ENCODE measurements at places on chromosomes 11 and 22.

GRCh38 chr11:79059141-79059540 lies 381.7 kb downstream of the TENM4 start:
- no peak for DNase-seq

DNA sequence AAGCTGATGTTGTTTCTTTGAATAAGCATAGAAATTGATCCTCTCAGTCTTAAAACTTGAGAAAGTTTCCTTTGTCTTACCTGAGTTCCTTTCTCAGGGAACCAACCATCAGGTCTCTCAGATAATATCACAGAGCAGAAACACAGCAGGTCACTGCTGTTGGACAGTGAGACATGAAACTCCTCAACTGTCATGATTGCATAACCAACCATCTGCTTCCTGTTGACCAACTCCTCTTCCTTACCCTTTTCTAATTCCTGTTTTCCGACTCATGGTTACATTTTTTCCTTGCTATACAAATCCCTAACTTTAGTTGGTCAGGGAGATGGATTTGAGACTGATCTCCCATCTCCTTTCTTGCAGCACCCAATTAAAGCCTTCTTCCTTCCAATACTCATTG lies 845.3 kb downstream of the FAM181B start:
- DNase-seq = no peak

DNA sequence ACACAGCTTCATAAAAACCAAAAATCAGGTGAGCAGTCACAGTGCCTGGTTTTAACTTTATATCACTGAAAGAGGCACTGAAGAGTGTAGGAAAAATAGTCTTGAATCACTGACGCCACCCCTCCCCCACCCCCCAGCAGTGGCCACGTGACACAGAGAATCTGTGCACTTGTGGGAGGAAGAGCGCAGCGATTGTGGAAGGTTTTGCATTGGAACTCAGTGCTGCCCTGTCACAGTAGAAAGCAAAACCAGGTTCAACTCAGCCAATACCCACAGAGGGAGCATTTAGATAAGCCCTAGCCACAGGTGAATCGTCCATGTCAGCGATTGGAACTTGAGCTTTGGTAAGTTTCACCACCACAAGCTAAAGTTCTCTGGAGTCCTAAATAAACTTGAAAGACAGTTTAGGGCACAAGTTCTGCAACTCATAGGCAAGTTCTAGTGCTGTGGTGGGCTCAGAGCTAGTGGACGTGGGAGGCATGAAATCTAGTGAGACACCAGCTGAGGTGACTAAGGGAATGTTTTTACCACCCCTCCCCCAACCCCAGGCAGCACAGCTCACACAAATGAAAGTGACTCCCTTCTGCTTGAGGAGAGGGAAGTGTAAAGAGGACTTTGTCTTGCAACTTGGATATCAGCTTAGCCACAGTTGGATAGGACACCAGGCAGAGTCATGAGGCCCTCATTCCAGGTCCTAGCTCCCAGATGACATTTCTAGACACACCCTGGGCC lies 13.3 kb downstream of the OR52B2 start:
- DNase-seq = no peak

DNA sequence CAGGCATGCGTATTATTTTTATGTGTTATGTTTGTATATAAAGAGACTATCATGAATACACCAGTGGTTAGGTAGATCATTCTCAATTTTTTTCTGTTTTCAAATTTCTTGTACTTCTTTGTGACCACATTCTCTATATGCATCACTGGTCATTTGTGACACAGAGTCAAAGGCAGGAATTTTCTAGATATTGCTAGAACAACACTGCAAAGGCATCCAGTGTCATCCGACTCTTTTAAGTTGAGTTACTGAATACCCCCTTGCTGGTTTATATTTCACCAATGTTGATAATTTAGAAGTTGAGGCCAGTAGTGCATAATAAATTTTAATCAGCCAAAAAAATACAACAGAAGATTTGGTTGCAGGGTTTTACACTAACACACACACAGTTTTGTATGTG lies 351.8 kb downstream of the CASP12 start:
- no peak for DNase-seq

DNA sequence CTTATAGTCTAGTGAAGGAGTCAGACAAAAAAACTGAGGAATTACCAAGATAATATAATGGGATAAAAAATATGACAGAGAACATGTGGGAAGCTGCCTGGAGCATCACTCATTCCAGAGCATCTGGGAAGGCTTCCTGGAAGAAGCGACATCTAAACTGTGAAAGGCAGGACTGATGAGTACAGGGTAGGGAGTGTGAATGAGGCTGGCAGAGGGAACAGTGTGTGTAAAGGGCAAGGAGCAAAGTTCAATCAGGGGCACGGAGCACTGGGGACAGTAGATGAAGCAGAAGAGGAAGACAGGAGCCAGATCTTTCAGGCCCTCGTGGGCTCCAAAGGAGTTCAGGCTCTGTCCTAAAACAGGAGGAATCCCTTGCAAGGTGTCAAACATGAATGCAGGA lies 55.8 kb upstream of the PRDM11 start:
- DNase-seq = no peak

GRCh38 chr22:41050883-41051282 lies 41.5 kb upstream of the EP300 start:
- DNase-seq = no peak

DNA sequence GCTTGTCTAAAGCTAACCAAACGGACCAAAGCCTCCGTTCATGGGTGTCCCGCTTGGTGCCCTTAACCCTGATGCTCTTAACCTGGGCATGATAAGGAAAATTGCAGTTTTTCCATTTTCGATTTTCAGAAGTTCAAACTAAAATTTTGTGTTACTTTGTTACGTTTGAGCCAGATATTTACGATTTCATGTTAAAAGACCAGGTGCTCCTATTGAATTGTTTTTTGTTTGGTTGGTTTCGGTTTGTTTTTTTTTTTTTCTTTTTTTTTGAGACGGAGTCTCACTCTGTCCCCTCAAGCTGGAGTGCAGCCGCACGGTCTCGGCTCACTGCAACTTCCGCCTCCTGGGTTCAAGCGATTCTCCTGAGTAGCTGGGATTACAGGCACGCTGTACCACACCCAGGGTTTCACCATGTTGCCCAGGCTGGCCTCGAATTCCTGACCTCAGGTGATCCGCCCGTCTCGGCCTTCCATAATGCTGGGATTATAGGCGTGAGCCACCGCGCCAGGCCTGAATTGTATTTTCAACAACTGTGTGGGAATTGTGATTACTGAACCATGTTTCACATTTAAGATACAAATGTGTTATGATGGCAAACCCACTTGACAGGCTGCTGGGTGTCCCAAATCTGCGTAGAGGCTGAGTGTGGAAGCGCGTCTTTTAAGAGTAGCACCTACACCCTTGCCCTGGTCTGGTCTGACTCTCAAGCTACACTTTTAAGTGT lies 864 bp upstream of the USP28 start:
- DNase-seq = no peak

DNA sequence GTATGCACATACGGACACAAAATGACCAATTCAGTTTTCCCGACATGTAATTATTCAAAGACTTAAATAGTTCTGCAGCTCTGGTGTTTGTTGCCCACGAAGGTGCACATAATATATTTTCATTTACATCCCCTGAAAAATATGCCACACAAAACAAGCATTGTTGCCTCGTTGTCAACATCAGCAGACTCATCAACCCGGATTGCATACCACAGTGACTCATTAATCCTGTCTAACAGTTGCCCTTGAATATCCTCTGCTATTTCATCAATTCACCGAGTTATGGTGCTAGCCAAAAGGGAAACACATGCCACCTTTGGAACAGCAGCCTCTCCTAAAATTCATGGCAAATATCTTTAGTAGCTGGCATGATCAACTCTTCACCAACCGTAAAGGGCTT lies 582.2 kb downstream of the LRRC4C start:
- DNase-seq = no peak

DNA sequence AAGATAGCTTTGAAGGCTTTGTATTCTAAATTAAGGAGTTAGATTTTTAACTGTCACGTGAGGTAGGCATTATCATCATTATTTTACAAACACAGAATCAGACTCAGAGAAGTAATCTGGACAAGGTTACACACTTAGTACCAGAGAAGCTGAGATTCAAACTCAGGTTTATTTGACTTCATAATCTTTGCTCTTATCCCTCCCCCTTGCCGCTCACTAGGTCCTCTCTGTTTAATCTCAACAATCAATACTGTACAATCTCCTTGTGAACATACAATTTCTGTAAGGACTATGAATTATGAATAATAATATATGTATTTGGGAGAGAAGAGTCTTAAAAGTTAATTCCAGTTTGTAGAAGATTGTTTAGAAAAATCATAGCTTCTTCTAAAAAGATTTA lies 5.2 kb upstream of the DNAJB7 start:
- DNase-seq = no peak

- DNase-seq = no peak
Observed at GRCh38 chr11:76659672-76660532, 10.6 kb downstream of the LRRC32 start.

DNA sequence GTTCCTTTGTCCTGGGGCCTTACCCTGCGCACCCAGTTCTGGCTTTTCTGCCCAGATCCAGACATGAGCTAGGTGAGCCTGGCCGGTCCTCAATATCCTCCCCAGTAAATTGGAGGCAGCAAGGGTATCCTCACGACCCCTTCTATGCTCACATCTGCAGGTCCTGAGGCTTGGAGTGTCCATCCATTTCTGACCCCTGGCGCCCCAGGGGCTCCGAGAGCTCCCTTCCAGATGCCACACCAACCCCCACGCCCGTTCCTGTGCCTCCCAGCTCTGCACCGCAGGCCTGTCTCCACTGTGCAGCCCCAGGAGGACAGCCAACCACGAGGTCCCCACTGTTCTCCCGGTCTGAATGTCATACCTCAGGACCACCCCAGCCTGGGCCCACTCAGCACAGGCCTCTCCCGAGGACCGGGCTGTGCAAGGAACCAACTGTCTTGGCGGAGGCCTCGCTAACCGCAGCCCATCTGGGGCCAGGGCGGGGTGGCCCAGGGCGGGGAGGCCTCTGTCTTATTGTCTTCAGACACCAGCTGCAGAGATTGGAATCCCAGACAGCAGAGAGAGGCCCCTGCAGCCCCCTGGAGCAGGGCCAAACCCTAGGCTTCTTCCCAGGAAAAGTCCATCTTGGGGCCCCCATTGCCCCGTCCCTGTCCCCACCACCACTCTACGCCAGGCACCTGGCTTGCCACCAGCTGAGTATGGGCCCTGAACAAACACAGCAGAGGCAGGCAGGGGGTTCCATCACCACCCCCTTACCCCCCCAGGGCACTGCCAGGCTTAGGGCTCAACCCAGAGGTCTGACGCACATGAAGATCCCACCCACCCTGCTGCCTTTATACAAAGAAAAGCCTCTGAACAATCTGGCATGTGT lies 39.3 kb downstream of the ALX4 start:
- no peak for DNase-seq

DNA sequence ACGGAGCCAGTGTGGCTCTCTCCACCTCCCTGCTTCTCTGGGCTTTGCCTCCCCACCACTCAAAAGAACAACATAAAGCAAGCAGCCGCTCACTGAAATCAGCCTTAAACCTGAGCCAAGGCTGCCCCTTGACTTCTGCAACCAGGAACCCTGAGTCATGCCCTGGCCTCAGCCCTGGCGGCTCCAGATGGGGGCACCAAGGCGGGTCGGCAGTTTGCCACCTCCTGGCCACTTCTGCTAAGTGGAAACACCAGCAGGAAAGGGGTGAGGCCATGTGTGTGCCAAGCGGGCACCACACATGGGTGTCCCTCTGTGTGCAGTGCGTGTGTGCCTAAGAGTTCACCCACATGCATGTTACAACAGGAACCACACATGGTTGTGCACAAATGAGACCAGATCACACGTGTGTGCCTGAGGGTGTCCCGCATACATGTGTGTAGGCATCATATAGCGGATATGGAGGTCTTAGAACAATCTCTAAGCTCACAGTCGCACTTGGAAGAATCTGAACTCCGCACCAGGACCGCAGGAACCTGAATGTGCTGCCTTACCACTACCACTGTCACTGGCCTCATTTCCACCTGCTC lies 221.2 kb downstream of the MN1 start:
- DNase-seq = no peak

- DNase-seq = no peak
Observed at GRCh38 chr11:104370478-104370877, 206.5 kb upstream of the PDGFD start.

- no peak for DNase-seq
Observed at GRCh38 chr11:69694781-69695180, 9.0 kb downstream of the FGF19 start.

DNA sequence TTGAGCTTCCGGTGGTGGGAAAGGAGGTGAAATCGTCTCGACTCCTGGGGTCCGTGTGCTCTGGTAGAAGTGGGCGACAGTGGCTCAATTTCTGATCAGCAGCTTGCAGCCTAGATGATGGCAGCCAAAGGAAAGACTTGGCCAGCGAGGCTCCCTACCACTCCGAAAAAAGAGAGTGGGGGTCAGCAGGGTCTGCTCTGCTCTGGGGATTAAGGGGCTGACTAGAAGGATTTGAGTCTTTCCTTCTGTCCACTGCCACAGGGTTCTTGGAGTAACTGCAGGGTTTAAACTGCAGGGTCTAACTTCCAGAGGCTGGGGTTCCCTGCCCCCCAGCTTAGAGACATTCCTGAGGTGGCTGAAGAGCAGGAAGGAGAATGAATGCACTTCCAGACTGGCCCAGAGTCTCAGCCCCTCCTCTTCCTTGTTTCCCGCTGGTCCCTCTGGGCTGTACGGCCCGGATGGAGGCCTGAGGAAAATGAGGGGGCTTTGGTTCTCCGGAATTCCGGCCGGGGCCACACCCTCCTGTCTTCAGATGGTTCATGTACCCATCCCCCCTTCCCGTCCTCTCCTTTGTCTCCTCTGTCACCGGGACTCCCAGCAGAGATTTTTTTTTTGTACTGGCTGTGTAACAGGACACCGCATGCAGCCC lies 907 bp downstream of the SERPINH1 start:
- DNase-seq = no peak

GRCh38 chr11:2134022-2135010 lies 4.9 kb downstream of the IGF2 start:
- DNase-seq = no peak

- DNase-seq = no peak
Observed at GRCh38 chr11:82969811-82970210, 68.3 kb downstream of the DDIAS start.

DNA sequence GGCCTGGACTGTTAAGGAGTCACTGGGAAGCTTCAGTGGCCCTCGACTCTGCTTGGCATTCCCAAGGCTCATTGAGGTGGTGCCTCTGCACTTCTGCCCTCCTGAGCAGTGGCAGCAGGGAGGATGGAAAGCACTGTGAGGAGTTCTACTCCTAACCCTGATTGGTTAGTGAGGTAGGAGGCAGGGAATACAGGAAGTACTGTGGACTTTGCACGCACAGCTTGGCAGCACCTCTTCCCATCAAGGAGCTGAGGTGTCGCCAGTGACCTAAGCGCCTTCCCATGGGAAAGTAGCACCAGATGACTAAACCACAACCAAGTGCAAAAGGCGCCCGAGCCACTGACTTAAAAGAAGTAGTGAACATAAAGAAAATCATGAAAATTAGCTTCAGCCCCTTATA lies 152.5 kb upstream of the CADM1 start:
- no peak for DNase-seq

Data from NCI-H2107 (cell line).